T-helper 17 cell (primary cell): ENCODE measurements at places on chromosomes 2 and 18.

DNA sequence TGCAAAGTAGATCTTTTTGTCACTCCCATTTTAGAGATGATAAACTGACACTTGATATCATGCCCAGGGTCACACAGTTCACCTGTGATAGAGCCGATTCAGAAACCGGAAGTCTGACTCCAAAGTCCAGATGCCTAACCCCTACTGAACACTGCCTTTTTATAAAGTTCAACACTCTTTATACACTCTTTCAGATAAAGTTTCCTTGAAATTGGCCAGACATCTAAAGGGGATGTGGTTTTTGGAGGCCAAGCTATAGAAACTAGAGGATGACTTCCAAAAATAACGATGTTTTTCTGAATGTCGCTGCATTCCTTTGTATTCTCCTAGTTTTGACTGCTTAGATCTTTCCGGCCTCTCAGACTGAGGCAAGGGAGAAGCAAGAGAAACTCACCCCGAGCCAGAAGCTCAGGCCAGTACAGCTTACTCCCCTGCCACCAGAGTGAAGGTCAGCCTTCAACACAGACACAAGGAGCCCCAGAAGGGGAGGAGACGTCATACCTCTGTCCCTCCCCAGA lies 61.8 kb downstream of the NRP2 start:
- DNase-seq = no peak

- DNase-seq = no peak
Measured at GRCh38 chr2:46554397-46554796, 75.0 kb downstream of the TMEM247 start.

DNA sequence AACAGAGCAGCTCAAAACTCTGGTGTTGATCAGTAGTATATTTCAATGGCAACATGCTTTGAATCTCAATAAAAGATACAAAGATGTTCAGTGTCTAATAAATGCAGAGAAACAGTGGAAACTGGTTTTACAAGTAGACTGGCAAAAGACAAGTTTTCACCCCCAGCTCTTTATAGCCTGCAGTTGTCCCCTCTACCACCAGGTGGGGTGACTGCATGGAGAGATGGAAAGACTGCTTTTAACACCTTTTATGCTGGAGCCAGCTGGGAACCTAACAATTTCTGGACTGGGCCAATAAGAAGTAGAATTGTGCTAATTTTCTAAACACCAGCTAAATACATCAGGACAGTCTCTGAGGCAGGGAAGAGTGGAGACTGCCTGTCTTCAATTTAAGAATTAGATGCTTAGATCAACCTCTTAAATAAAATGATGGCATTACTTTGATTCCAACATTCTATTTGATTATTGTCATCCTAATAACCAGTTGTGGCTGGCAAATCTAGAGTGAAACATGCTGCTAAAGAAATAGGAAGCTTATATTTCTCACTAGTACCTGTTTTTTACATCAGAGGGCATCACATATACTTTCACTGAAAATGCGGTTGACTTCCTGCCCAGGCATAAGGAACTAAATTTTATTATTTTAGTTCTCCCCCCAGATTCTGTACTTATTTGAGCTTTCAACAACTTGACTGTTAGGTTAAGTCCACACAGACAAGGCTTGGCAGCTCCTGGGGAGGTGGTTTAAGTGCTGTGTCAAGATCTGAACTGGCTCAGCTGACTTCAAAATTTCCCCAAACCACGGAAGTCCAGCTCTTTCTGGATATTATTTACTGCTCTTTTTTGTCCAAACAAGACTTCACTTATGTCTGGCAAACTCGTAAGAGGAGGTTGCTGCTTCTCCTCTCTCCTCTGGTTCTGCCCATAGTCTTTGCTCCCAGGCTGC lies 140.5 kb downstream of the TPGS2 start:
- DNase-seq = no peak

GRCh38 chr2:233369897-233370685 lies 15.8 kb downstream of the DGKD start:
- no peak for DNase-seq

DNA sequence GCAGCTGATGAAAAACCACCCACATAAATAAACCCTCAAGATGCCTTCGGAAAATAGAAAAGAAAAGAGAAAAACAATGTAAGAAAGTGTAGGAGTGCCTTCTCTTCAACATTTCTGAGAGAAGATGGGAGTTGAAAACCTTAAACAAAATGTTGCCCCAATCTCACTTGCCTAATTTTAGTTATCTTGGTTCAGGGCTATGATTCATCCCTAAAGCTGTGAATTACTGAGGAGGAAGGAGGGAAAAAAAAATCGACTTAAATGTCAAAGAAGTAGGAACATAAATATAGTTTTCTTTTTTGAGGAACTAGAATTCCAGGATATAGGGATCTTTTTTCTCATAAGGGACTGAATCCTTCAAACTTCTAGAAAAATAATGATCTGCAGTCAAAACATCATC lies 360.3 kb downstream of the TGIF1 start:
- DNase-seq = no peak

GRCh38 chr2:120958623-120959366 lies 223.1 kb downstream of the GLI2 start:
- no peak for DNase-seq

GRCh38 chr2:68692511-68692910 lies 42.1 kb upstream of the ARHGAP25 start:
- DNase-seq = no peak

DNA sequence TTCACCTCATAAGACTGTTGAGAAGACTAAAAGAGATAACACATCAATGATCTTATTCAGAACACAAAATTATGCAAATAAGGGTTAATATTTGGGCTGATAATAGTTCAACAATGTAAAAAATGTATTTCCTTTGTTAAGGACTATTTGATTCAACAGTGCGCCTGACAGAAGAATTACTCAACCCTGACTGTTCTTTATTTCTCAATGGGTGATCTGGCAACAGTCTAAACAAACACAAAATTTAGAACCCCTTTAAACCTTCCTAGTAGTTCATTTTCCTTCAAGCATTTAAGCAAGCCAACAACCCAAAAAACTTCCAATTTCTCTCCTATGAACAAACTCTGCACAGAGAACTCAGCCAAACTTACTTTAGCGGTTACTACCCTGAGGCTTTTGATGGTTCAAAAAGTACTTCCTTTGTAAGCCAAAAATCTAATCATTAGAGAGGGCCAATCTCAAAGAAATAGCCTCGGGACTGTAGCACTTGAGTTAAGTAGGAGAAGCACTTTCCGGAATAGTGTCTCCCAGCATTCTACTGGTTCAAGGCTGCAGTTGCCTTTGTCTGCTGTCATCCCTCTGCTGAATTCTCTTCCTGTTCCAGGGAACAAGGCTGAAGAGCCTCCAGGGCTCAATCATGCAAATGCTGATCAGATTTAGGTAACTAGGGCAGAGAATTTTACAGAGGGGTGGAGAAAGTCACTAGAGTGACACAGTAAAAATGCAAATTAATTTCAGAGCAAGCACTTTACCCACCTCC lies 40.9 kb upstream of the MAPK4 start:
- no peak for DNase-seq

GRCh38 chr2:182890773-182891378 lies 24.4 kb upstream of the FRZB start:
- DNase-seq = no peak

DNA sequence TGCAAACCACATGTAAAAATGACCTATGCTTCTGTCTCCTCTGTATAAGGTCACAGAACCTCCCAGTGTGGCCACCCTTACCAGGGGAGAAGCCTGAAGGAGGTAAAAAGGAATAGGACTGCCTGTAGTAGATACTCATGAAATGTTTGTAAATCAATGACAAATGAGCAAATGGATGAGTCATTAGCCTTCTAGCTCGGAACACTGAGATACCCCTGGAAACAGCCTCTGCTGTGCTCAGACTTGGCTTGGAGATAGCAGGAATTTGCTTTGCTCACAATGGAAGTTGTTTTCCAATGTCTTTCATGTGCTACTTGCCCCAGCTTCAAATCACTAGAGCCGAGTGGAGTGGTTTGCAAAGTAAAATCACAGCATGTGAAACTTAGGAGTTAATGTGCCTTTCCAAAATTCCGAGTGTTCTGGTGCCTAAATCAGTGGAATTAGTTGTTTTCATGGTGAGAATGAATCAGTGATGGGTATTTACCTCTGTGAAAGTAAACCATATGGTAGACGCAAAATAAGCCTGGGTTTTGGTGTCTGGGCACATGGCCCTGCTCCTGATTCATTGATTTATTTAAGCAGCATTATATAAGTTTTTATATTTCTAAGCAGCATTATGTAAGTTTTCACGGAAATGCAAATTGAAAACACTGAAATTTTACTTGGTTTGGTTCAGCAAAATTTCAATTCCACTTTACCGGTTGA lies 154.0 kb upstream of the MAP3K20 start:
- DNase-seq = no peak

DNA sequence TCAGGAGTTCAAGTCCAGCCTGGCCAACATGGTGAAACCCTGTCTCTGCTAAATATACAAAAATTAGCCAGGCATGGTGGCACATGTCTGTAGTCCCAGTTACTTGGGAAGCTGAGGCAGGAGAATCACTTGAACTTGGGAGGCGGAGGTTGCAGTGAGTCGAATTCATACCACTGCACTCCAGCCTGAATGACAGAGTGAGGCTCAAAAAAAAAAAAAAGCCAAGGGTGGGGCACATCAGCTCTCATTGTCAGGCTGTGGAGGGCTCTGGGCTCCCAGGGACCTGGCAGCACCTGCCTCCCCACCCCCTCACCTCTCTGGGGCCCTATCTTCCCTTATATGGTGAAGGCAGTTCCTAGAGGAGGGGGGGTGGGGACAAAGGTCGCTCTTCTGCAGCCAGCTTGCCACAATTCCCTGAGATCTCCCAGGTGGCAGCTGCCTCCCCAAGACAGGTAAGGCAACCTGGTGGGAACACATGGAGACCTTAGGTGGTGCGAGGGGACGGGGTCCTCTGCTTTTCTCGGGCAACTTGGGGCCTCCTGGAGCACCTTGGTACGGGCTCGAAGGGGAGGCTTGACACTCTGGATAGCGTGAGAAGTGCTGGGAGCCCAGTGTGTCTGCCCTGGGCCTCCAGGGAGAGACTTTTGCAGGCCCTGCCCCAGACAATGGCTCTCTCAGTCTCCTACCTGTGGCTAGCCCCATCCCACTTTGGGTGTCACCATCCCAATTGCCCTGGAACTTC lies at the start of gene VIL1:
TSS of gene VIL1 (plus strand) at position 407 of the 742 bp plus-strand sequence. CDS start 4,656 bp downstream, outside the sequence.
- no peak for DNase-seq

DNA sequence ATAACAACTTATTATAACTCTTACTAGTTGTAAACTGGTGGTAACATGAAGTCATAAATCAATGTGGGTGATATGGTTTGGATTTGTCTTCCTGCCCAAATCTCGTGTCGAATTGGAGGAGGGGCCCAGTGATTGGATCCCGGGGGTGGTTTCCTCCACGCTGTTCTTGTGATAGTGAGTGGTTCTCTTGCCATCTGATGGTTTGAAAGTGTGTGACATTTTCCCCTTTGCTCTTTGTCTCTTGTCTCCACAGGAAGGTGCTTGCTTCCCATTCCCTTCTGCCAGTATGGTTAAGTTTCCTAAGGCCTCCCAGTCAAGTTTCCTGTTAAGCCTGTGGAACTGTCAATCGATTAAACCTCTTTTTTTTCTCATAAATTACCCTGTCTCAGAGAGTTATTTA lies 321.6 kb downstream of the DSEL start:
- no peak for DNase-seq

DNA sequence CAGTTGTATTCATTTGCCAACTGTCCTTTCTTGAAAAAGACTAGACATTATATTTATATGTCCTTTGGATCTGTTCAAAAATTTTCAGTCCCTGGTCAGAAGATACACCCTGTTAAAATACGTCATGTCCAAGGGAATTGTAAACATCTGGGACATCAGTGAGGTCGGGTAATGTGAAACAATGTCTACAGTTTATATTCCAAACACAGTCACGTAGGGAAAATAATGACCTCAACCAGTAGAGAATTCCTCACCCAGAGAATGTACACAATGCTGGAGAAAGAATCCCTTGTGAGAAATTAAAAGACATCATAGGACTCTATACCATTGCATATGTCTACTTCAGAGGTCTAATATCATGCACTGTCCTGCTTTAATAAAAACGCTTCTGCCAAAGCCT lies 888.0 kb upstream of the CHAC2 start:
- no peak for DNase-seq

GRCh38 chr2:55929476-55929875 lies 5.9 kb upstream of the EFEMP1 start:
- no peak for DNase-seq

DNA sequence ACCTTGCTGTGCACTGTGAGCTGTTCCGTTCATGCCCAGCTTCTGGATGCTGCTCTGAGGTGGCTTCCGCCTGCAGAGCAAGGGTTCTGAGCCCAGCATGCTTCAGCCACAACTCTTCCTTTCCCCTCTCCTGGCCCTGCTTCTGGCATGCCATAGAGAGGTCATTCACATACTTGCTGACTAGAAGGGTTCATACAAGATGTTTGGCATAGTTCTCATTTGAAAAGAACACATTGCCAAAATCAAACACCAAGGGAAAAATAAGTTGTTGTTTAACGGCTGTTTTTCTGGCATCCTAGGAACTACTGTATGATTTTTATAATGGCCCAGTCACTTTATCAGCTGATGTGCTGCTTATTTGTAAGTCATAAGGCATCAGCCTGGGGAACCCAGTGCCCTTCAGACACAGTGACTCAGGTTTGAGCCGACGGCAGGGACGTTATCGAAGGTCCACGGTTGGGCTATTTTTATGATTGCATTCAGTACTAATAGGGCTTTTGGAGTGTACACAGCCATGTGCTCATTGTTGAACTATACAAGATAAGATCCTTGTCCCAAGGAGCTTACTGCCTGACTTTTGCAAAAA lies 53.9 kb upstream of the CTAGE1 start:
- DNase-seq = no peak

DNA sequence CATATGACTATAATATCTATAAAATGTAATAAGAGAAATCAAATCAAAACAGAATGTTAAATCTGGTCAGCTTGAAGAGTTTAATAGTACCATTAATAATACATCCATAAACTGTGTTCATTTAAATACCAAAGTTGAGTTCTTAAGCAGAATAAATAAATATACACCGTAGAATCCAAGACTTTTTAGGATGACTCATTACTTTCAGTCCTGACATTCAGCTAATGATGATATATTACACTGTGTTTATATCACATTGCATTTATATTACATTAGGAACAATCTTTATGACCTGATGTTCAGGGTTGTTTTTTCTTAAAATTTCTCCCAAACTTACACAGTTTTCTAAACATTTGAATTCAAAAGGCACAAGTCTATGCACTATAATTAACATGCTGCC lies 331.3 kb downstream of the SS18 start:
- DNase-seq = no peak

DNA sequence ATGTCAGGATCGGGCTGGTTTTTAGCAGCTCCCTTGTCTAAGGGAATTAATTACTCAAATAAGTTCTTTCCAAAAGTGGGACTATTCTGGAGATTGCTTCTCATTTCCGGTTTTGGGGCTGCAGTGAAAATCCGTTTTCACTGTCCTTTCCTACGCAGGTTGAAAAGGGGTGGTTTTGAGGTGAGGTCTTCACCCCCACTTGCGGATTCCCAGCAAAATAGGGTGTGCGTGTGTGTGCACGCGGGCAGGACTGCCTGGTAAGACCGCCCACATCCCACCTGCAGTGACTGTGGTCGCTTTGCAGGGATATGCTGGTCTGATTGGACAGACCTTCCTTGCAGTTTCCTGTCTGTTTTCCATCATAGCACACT lies 472 bp upstream of the PLEKHM3 start:
- DNase-seq = no peak
